DMS 273 treated with DMSO at 0.1 percent for 48 hours (cell line): ENCODE measurements at places on chromosomes 13 and 19.

DNA sequence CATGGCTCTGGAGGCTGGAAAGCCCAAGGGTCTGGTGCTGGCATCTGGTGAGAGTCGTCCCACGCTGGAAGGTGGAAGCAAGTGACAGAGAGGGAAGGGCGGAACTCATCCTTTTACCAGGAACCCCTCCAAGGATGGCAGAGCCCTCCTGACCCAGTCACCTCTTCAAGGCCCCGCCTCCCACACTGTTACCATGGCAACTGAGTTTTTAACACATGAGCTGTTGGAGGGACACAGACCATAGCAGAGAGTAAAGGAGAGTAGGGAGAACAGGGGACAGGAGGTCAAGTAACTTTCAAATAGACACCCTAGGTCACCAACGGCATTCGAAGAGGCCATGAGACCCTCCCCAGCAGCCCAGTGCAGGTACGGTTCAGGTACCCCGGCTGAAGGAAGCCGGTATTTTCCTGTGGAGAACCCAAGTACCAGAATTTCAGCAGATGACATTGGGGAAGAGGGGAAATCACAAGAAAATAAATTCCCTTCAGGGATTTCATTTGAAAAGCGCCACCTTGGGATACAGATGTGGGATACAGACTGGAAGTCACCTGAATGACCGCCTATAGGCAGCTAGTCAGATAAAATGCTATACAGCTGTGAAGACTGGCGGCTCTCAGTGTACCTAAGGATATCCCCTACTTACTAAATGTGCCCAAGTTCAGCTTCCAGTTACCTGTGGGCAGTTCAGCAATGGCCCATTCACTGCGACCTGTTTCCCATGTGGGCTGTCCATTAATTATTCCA lies 8.0 kb downstream of the IL17D start:
- no peak for DNase-seq

- DNase-seq, result no peak
These were observed 9.5 kb upstream of the COMP start for GRCh38 chr19:18800636-18801035.

GRCh38 chr19:14022469-14022868 lies 5.5 kb upstream of the RLN3 start:
- no peak for DNase-seq

DNA sequence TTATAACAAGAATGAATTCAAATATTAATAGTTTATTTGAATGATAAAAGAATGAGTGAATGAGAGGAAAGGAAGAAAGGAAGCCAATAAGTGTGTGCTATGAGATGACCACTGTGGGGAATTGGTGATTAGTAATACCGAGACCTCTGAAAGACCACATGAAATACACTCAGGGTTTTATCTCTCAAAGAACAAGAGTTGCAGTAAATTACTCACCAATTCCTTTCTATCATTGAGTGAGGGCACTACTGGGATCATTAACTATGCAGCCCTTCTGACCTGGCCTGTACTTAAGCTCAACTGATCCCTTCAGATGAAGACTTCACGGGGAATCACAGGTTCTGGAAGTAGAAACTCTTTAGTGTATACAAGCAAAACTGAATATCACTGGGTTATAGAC lies 1636.1 kb downstream of the SLITRK5 start:
- DNase-seq, result no peak

- no peak for DNase-seq
These were observed 14.6 kb downstream of the CBARP start for GRCh38 chr19:1223018-1223855.

GRCh38 chr19:33247441-33247819 lies 21.8 kb upstream of the SLC7A10 start:
- DNase-seq, result no peak

- DNase-seq, result no peak
These were observed 8.6 kb downstream of the RUBCNL start for GRCh38 chr13:46378411-46378810.
